Activated naive CD4-positive, alpha-beta T cell treated with anti-CD3 and anti-CD28 coated beads, Interleukin-2, amount 50 U/mL, for 72 hours (primary cell): ENCODE measurements at places on chromosomes 7 and 10. TPM values are rescaled to one million over a fixed set of nuclear protein-coding genes. Genes with fewer than 3 reads are reported as not detected.

- DNase-seq, result no peak
Observed at GRCh38 chr7:131959106-131959812, 402.8 kb upstream of the PODXL start.

DNA sequence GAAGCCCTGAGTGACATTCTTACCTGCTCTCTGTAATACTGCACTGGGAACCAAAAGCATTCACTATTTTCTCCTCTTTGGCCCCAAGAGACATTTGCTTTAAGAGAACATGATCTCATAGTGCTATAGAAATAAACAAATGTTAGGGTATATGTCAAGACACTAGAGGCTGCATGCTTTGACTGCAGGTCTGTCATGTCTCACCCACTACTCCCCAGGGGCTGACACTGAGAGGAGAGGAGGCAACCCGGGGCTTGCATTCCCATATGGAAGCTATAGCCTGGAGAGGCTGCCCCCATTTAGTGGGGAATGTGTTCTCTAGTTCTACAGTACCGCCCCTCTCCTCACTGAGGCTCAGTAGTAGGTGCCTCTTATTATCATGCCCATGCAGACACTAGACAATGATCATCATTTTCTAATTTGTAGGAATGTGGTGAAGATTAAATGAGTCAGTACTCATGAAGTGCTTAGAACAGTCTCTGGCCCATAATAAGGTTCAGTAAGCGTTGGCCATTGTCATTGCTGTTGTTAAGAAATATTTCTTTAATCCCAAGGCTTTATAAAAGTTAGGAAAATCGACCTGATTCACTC is 4.9 kb upstream of the SLF2 start:
- no peak for DNase-seq

CPN1 gene
- not detected for total RNA-seq

DNA sequence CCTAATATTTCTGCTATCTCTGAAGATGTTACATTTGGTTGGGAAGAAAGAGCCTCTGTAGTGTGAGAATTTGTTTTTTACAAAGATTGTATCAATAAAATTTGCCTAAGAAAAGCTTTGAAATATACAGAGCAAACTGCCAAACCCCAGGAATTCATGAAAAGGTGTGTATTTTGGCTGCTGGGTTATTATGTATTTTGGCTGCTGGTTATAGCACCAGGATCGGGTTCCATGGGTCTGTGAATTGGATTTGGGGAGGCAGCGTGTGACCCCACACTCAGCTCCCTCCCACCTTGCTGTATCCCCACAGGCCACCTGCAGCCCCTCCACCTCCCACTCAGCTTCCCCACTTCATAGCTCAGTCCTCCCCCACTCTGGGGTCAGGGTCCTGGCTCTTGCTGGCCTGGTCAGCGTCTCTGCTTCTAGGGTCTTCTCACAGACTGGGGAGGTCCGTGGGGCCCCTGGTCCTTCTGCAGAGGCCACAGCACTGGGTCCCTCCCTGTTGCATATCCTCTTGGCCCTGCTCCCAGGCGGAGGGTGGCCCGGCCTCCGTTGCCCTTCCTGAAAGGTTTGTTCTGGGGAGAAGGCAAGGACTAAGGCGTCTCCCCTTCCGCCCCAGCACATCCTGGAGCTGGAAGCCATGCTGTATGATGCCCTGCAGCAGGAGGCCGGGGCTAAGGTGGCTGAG is 24.0 kb upstream of the DPYSL4 start:
- no peak for DNase-seq

DNA sequence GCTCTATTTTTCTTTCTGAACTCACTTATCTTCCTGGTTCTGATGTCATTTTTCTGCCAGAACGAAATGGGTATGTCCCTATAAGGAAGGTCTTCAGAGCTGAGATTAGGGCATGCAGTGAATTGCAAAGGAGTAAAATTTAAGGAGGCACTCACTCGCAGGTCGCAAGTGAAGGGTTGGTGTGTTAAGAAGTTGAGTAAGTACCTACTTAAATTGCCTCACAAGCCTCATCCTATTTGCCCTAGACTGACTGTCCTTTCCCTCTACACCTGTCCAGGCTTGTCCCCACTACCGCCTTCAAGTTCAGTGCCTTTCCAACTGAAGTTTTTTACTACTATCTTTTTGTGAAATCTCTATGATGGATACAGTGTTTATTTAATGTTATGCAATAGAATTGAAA is 191.5 kb downstream of the AHR start:
- no peak for DNase-seq

DNA sequence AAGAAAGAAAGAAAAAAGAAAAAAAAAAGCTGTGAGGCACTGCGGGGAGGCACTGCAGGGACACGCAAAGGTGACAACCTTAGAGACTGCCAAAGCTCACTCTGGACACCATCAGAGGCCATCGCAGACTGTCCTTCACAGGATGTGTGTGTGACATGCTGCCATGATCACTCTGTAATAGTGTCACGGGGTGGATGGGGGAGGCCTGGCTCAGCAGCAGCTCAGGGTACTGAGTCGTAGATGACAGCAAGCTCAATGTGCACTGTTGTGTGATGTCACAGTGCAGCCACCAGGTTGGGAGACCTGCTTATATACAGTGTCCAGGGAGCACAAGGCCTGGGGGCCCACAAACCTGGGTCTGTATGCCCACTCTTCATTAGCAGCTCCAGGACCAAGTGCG is 83.3 kb downstream of the SLIT1 start:
- DNase-seq, result no peak

GRCh38 chr7:122219253-122219865 is 75.3 kb upstream of the AASS start:
- DNase-seq, result no peak

DNA sequence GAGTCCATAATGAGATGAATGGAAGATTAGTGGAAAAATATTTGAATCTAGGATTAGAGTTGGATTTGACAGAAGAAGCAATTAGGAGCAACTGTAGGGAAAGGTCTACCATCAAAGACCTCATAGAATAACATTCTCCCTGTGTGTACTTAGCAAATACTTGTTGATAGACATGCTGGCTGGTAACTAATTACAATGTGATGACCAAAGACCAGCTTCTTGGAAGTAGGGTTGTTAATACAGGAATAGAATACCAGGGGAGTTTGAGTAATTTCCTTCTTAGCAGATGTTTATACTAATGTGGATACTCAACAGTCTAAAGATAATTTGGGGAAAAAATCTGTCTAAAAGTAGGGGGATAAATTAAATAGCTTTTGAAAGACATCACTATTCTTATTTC is 357.5 kb upstream of the BMPER start:
- no peak for DNase-seq

RBP4 gene
- not detected for total RNA-seq

DNA sequence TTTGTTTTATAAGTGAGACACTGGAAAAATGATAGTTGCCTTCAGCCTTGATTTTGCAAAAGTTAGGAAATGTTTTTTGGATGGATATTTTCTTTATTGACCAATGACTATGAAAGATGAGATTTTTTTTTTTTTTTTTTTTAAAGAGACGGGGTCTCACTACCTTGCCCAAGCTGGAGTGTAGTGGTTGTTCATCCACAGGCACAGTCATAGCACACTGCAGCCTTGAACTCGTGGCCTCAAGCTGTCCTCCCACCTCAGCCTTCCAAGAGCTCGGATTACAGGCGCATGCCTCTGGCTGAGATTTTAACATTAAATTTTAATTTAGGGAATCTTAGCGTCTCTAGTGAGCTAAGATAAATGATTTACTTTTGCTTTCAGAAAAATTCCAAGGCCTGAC is 66.2 kb downstream of the LOXL4 start:
- DNase-seq, result no peak

GRCh38 chr10:83824099-83824498 is 315.2 kb upstream of the GHITM start:
- no peak for DNase-seq

PRLHR gene
- total RNA-seq, result not detected

- DNase-seq, result no peak
Observed at GRCh38 chr7:111741811-111742240, 179.5 kb upstream of the IMMP2L start.

PIP gene
- total RNA-seq, result not detected

DNA sequence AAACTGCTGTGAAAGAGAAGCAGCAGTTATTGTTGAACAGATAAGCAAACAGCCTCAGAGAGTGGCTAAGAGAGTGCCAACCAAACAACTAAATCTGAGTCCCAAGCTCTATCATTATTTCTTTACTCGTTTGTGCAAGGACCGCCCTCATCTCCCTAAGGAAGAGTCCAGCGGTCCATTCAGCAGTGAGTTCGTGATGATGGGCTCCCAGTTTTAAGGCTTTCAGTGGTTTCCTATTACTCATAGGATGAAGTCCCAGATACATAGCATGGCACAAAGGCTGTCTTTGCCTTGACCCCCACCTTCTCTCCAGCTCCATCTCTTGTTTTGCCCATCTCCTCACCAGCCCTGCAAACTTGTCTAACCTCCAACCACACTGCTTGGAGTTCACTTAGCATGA is 24.3 kb upstream of the PDE1C start:
- DNase-seq, result no peak

DNA sequence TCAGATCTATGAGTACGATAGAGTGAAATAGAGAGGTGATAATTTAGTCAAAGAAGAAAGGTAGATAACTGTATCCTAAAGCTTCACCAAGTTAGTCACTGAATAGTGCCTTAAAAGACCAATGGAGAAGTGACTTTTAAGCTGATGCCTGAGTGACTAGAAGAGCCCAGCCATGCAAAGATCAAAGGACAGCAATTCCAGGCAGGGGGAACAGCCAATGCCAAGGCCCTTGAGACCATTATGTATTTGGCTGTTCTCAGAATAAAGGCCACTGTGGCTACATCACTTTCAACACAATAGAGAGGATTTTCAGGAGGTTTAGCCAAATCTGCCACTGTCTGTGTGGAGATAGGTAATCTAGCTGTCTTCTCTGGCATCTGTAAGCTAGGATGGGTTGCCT is 17.8 kb downstream of the HDAC9 start:
- no peak for DNase-seq

DNA sequence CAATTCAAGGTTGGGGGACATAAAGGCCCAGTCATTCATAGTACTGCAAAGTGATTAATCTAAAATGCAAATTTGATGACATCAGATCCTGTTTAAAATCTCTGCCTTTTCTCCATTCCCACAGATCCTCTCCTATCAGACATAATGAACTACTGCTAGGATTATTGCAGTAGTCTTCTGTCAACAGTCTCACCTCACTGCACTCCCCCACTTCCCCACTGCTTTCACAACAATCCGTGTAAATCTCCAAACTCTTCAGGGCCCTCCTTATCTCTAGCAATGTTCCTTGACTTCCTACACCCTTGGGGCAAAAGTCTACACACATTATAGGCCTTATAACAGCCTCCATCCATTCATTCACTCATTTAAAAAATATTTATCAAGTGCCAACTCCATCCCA is 112.4 kb downstream of the KBTBD2 start:
- DNase-seq, result no peak

DNA sequence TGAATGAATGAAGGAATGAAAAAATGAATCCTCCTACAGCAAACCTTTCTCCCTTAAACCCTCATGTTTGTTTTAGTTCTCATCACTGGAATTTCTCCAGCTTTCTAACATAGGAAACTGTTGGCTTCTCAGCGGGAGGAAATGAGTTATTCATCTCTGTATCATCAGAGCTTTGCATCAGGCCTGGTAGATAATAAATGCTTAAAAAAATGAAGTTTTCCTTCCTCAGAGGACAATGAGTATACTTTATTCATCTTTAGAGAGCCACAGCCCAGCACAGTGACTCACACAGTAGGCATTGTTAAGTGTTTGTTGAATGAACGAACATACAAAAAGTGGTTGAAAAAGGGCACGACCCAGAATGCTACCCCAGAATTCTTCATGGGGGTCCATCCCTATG is 62.6 kb downstream of the COL13A1 start:
- no peak for DNase-seq

DNA2 gene
- 69.6 TPM for total RNA-seq
